Jurkat, Clone E6-1 (cell line): ENCODE measurements at places on chromosomes 16 and 17.

GRCh38 chr16:46427340-46428107 lies 193.7 kb downstream of the SHCBP1 start:
- DNase-seq, result no peak

DNA sequence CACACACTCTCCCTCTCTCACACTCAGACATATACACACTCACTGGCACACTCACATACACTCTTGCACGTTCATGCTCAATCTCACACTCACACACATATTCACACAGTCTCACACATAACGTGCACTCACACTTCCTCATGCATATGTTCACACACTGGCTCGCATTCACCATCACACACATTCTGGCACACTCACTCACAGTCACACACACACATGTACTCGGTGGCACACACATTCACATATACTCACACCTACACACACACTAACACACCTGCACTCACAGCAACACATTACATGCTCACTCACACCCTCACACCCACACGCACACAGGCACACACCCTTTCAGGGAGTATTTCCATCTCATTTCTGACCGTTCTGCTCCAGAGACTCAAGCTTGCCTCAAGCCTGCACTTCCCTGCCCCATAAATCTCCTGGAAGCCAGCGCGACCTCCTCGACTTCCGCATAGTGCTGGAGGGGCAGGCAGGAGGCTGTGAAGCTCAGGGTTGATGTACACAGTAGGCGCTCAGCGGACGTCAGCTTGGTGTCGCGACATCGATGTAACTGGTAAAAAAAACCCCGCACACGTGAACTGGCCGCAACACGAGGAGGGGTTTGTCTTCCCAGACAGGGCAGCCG lies 66.7 kb upstream of the FOXF1 start:
- no peak for DNase-seq

- DNase-seq, result no peak
These were observed 55.0 kb upstream of the METRNL start for GRCh38 chr17:83024218-83024971.

DNA sequence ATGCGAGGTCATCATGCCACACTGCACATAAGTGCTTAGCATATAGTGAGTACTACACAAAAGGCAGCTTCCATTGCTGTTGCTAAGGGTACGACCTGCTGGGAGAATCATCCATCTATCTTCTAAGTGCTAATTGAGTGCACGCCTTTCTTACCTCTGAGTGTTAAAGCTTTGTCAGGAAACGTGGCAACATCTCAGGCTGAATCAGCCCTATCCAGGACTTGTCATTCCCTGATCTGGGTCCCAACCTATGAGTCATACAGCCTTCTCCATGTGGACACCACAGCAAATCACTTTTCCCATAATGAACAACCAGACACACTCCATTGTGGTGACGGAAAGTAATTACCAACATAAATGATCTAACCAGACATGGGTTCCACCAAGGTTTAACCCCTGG lies 201.1 kb upstream of the MAF start:
- no peak for DNase-seq

GRCh38 chr16:85916141-85916890 lies 17.4 kb downstream of the IRF8 start:
- DNase-seq, result no peak

DNA sequence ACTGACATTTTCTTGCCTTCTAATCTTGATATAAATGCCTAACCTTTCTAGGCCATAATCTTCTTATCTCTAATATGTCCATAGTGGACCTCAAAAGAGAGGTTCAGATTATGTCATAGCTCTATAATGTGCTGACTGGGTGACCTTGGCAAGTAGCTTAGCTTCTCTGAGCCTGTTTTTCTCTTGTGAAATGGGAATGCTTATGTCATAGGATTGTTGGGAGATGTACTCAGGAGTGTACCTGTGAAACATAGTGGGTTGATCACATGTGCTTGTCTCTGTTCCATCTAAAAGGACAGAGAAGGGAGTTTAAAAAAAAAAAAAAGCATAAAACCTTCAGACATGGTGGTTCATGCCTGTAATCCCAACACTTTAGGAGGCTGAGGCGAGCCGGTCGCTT lies 2.4 kb downstream of the MED9 start:
- DNase-seq, result no peak

- DNase-seq, result peak; percentile 89
These were observed 12.4 kb downstream of the HDAC5 start for GRCh38 chr17:44110823-44111633.

- no peak for DNase-seq
These were observed 16.7 kb upstream of the TENT4B start for GRCh38 chr16:50136399-50136798.

DNA sequence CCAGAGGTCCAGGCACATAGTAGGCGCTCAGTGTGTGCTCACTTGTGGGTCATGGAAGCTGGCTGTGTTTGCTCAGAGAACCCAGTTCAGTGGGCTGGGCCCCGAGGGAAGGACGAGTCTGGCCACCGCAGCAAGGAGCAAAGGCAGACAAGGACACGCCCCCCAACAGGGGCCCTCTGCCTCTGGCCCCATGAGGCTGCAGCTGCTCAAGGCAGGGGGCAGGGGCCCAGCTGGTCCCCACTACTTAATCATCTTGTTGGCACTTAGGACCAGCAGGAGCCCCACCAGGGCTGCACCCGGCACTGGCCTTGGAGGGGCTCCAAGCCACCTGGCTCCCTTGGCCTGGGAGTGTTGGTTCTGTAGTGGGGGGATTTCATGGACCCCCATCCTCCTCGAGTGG lies 16.1 kb downstream of the KCNJ12 start:
- DNase-seq, result no peak

- DNase-seq, result no peak
These were observed 94.6 kb downstream of the EMP2 start for GRCh38 chr16:10485698-10486382.

DNA sequence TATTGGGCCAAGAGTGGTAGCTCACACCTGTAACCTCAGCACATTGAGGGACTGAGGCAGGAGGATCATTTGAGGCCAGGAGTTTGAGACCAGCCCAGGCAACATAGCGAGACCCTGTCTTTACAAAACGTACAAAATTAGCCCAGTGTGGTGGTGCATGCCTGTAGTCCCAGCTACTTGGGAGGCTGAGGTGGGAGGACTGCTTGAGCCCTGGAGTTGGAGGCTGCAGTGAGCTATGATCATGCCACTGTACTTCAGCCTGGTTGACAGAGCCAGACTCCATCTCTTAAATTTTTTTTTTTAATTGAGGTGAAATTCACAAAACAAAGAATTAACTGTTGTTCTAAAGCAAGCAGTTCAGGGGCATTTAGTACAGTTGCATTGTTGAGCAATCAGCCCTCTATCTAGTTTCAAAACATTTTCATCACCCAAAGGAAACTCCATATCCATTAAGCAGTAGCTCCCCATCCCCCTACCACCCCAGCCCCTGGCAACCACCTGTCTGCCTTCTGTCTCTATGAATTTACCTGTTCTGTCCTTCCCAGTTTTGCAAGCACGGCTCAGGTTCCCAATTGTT lies 15.6 kb downstream of the SNX29 start:
- DNase-seq, result no peak

GRCh38 chr17:76485569-76485968 lies 15.7 kb downstream of the RHBDF2 start:
- DNase-seq, result no peak

DNA sequence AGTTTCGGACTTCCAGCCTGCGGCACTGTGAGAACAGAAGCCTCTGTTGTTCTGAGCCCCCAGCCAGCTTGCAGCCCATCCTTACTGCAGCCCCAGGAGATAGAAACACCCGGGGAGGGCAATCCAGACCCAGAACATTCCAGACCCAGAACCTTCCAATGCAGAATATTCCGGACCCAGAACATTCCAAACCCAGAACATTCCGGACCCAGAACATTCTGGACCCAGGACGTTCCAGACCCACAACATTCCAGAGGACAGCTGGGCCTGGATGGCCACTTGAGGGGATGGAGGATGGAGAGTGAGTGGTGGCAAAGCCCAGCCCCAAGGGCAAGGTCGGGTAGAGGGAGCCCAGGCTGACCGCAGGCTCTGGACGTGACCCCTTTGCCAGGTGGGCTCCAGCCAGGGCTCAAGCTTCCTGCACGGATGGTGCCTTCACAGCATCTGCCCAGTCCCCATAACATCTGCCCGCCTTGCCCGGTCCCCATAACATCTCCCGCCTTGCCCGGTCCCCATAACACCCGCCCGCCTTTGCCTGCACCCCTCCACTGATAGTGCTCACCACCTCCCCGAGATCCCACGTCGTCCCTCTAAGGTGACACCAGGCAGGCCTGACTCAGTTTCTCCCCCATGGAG lies 3.5 kb downstream of the CBFA2T3 start:
- no peak for DNase-seq

GRCh38 chr17:50533185-50533584 lies 650 bp downstream of the EPN3 start:
- DNase-seq, result no peak

DNA sequence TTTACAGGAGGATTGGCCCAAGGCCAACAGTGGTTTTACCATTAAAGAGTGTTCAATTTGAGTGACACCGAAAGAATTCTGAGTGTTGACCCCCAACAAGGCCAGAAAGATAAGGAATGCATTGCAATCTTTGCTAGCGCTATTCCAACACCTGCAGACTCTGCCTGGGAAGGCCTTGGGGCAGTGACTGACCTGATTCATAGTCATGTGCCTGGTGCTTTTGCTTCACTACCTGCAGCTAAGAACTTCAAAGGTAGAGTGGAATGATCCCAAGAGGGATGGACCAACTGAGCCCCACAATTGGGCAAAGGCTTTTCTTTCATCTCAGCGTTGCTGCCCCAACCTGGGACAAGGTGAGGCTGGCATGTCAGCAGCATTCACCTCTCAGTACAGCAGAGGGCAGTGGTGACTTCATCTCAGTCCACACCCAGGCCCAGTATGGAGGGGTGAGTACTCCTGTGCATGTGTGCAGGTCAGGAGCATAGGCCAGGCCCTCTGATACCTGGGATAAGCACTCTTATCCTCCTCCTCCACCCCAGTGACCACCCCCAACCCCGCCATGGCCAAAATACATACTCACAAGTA lies 149.6 kb upstream of the GNAO1 start:
- DNase-seq, result no peak

GRCh38 chr16:30186782-30187555 lies 3.6 kb downstream of the CORO1A start:
- peak; percentile 66 for DNase-seq

DNA sequence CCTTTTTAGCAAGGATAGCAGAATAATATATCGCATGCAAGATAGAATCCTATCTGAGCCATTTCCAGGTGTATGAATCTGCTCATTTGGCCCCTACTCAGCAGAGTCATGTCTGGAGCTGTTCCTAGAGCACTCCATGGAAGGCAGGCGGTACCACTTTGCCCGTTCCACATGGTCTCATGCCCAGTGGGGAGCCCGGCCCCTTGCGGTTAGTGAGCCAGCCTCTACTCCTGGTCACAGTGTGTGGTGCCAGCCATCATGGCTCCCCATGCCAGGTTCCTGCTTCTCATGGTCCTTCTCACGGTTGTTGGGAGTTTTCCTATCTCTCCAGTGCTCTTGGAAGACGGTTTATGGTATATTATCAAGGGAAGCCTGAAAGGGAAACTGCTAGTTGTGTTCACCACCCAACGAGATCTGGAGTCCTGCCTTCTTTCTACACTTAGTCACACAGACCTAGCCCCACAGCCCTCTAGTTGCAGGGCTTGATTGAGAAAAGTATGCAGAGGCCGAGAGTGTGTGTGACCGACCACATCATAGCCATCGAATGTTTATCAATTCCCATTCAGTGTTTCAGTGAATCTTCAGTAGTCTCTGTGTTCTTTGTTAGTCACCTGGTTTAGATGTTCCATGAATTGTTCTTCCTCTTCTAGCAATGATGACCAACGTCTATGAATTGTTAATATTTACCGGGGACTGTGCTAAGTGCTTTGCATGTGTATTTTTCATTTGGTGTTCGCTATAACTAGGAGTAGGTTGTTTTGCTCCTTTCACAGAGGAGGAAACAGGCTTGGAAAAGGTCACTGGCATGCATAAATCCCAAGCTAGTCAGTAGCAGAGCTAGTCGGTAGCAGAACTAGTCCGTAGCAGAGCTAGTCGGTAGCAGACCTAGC lies 9.6 kb downstream of the JPT2 start:
- DNase-seq, result no peak

DNA sequence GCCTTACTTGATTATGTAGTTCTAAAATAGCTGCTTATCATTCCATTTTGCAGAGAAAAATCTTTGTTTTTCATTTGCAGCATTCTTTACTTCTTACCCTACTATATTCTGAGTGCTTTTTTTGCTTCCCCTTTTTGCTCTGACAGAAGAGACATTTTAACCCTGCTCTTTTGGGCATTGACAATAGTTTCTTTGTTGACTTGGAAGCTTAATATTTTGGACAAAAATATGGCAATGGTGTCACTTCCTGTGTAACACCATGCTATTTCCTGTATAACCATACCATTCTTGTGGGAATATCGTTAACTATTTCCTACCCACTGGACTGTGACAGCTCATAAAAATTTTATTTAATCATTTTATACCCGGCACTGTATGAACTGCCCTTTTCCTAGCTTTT lies 747.1 kb downstream of the CDH8 start:
- DNase-seq, result no peak

DNA sequence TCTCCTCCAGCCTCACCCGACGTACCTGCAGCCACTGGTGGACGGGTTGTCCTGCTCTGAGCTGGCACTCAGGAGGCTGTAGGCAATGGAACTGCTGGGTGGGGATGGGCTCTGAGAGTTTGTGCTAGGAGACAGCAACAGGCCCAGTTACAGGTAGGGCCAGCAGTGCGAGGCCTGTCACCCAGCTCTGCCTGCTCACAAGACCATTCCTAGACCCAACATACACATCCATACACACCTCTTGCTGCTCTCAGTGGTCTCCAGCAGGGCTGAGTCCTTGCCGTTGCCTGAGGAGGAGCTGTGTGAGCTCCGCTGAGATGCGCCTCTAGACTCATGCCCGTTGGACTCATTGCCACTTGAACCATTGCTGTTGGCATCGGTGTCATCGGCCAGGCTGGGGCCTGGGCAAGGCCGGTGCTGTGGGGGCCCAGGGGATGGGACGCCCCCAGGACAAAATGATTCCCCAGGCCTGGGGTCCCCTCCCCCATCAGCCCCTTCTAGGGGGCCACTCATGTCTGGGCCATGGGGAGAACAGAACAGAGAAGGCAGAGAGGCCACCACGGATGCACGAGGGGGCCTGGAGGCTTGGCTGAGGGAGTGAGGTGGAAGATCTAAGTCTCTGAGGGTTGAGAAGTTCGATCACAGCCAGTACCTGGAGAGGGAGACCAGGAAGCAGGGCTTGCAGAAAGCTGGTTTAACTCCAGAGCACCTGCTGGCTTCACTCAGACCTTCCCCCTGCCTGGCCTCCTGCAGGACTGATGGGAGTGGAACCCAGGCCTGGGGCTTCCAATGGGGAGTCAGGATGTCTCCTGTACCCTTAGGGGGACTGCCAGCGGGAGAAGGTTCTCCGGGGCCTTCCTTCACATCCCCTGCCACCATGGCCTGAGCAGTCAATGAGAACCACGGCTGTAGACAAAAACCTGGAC lies 1.7 kb downstream of the PER1 start:
- DNase-seq, result no peak

DNA sequence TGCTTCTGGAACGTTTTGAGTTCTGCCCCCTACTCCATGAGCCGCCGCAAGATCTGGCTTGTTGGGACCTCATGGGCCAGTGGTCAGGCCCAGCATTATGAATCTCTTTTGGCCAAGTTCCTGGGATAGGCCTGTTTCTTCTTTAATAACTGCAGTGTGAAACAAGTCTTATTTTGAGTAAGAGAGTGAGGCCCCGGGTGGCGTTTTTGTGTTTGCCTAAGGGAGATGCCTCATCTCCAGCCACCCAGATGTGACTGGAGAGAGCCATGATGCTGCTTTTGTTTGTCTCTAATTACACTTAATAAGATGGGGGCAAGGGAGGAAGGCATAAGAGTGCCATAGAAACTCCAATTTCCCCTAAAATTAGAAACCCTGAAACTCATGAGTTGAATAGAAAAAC lies 39.8 kb downstream of the KSR1 start:
- DNase-seq, result no peak

- DNase-seq, result no peak
These were observed 13.2 kb downstream of the PSMD12 start for GRCh38 chr17:67353161-67353560.
